ENCODE measurements at places on chromosomes 3 and 15. TPM values are rescaled to one million over a fixed set of nuclear protein-coding genes. Genes with fewer than 3 reads are reported as not detected.

SHC4 gene
- 0.66 TPM for total RNA-seq

DNA sequence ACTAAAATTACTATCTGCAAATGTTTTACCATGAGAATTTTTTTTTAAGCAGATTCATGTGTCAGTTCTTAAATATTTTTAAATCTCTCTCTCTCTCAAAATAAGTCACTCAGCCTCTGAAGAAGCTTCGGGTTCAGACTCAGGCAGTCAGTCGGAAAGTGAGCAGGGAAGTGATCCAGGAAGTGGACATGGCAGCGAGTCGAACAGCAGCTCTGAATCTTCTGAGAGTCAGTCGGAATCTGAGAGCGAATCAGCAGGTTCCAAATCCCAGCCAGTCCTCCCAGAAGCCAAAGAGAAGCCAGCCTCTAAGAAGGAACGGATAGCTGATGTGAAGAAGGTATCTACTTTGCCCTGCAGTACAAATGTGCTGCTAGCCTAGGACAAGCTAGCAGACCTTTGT lies 24.1 kb downstream of the CHD2 start:
- H3K4me1 ChIP-seq: peaks cover 63% of the 10 kb centered on the region
- DNase-seq: no peak
- H3K4me3 ChIP-seq: no peak overlapping the region

- no peak for DNase-seq
- H3K36me3 ChIP-seq: peaks cover 25% of the 10 kb centered on the region
- no peak overlapping the region for H3K27ac ChIP-seq
- no peak overlapping the region for H3K4me3 ChIP-seq
- H3K4me1 ChIP-seq: peaks cover 31% of the 10 kb centered on the region
Observed at GRCh38 chr3:120095979-120096426, 1.8 kb upstream of the GSK3B start.

C2CD4B gene
- total RNA-seq: not detected

DNA sequence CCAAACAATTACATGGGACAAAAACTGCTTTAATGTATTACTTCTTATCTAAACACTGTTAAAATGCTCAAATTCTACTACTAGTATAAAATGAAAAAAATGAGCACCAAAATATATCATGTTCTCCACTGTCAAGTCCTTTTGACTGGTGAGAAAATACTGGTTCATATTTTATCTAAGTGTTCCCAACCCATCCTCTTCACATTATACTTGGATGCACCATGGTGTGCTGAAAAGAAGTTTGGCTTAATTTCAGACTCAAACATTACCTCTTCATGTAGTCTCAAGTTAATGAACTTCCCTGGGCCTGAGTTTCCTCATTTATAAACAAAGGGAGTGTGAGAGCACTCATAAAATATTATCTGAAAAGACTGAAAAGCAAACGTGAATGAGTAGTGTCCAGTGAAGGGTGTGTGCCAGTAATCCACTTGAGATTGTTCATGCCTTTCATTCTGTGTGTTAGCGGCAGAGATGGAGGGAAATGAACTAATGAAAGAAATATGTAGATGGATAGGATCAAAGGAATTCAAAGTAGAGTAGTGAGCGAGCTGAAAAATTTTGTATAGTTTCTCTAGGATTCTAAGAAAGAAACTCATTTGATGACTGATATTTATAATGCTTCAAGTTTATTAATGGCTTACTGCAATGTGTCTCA lies 263.2 kb downstream of the NLGN1 start:
- no peak for DNase-seq
- H3K4me3 ChIP-seq: no peak overlapping the region
- no peak overlapping the region for H3K27ac ChIP-seq
- no peaks in the 10 kb centered on the region for H3K4me1 ChIP-seq
- H3K36me3 ChIP-seq: no peaks in the 10 kb centered on the region
- H3K27me3 ChIP-seq: no peaks in the 10 kb centered on the region

GRCh38 chr15:63986751-63987341 lies 59.4 kb downstream of the DAPK2 start:
- no peaks in the 10 kb centered on the region for H3K36me3 ChIP-seq
- H3K4me1 ChIP-seq: peaks cover 13% of the 10 kb centered on the region
- H3K4me3 ChIP-seq: no peak overlapping the region

GRCh38 chr3:53830944-53831343 lies 15.3 kb downstream of the CHDH start:
- peaks cover 6% of the 10 kb centered on the region for H3K27me3 ChIP-seq
- H3K4me1 ChIP-seq: no peaks in the 10 kb centered on the region
- no peak overlapping the region for H3K4me3 ChIP-seq
- H3K36me3 ChIP-seq: no peaks in the 10 kb centered on the region

GRCh38 chr3:62312201-62312600 lies 61.1 kb downstream of the FEZF2 start:
- DNase-seq: no peak
- H3K4me1 ChIP-seq: no peaks in the 10 kb centered on the region
- no peaks in the 10 kb centered on the region for H3K36me3 ChIP-seq
- no peaks in the 10 kb centered on the region for H3K27me3 ChIP-seq
- H3K27ac ChIP-seq: no peak overlapping the region

DNA sequence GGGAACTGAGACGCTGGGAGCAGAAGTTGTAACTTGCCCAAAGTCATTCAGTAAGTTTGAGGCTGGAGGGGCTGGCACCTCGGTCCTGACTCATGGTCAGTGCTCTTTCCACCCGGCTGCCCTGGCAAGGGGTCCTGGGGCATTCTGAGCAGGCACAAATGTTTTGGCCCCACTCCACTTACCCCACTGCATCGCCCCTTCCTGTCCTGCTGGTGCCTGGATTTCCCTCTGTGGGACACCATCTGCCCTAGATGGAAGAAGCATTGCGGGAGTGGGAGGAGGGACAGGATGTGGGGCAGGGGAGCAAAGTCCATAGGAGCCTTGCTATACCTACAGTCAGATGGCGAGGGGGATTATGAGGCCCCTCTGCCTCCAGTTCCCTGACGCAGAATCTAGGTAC lies 4.5 kb downstream of the CORO2B start:
- H3K27ac ChIP-seq: no peak overlapping the region
- peaks cover 22% of the 10 kb centered on the region for H3K27me3 ChIP-seq
- no peak overlapping the region for H3K4me3 ChIP-seq
- DNase-seq: no peak
- H3K36me3 ChIP-seq: no peaks in the 10 kb centered on the region
- peaks cover 8% of the 10 kb centered on the region for H3K4me1 ChIP-seq

- no peaks in the 10 kb centered on the region for H3K36me3 ChIP-seq
- H3K27ac ChIP-seq: peak overlapping the region; percentile 85
- no peak overlapping the region for H3K4me3 ChIP-seq
- no peaks in the 10 kb centered on the region for H3K27me3 ChIP-seq
- no peak for DNase-seq
Observed at GRCh38 chr3:126486360-126486847, 10.7 kb upstream of the ZXDC start.

DNA sequence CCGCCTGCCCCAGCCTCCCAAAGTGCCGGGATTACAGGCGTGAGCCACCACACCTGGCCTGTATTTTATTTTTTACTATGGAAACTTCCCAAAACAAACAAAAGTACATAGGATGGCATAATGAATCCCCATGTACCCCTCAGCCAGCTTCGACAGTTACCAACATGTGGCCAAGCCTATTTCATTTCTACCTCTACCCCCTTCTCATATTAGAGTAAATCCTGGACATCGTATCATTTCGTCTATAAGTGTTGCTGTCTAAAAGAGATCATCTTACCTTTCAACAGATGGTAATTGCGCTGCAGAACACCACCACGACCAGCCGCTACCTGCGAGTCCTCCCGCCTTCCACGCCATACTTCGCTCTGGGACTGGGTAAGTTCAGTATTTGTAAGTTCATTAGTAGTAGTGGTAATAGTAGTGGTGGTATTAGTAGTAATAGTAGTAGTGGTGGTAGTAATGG lies 44.9 kb downstream of the DLEC1 start:
- H3K36me3 ChIP-seq: peaks cover 4% of the 10 kb centered on the region
- H3K4me3 ChIP-seq: no peak overlapping the region
- H3K27me3 ChIP-seq: no peaks in the 10 kb centered on the region
- DNase-seq: peak; percentile 30
- H3K4me1 ChIP-seq: peaks cover 2% of the 10 kb centered on the region

- peak; percentile 44 for DNase-seq
- H3K27ac ChIP-seq: peak overlapping the region; percentile 96
- H3K27me3 ChIP-seq: no peaks in the 10 kb centered on the region
- H3K36me3 ChIP-seq: peaks cover 41% of the 10 kb centered on the region
- peak overlapping the region; percentile 86 for H3K4me3 ChIP-seq
Observed at GRCh38 chr3:134485075-134485717, 589 bp downstream of the ANAPC13 start.

MYLK gene
- not detected for total RNA-seq

LINS1 gene
- total RNA-seq: 45.3 TPM

DNA sequence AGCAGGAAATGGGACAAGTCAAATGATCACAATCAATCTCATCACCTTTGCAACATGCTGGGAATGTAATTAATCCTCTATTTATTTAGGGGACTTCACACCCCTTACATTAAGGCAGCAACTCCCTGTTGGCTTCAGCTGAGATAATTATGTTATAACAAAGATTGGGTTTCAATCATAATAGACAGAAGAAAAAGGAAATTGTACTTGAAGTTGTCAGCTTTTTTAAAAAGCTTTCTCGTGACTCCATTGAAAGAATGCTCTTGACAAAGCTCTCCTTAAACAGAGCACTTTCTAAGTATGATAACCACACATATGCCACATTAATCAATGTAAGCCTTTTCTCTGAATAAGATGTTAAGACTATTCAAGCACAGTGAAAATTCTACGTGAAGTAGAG lies 65.7 kb downstream of the SHQ1 start:
- DNase-seq: no peak
- H3K27me3 ChIP-seq: no peaks in the 10 kb centered on the region

- H3K27me3 ChIP-seq: peaks cover 12% of the 10 kb centered on the region
- no peak overlapping the region for H3K27ac ChIP-seq
- H3K4me1 ChIP-seq: no peaks in the 10 kb centered on the region
- no peak overlapping the region for H3K4me3 ChIP-seq
Observed at GRCh38 chr3:113714702-113715101, 18.3 kb upstream of the USF3 start.

SCN11A gene
- not detected for total RNA-seq

PTH1R gene
- not detected for total RNA-seq

GRCh38 chr15:90493647-90494046 lies 36.1 kb upstream of the CRTC3 start:
- no peak for DNase-seq
- no peaks in the 10 kb centered on the region for H3K27me3 ChIP-seq
- H3K4me3 ChIP-seq: no peak overlapping the region
- peaks cover 15% of the 10 kb centered on the region for H3K4me1 ChIP-seq
- peak overlapping the region; percentile 30 for H3K27ac ChIP-seq

DNA sequence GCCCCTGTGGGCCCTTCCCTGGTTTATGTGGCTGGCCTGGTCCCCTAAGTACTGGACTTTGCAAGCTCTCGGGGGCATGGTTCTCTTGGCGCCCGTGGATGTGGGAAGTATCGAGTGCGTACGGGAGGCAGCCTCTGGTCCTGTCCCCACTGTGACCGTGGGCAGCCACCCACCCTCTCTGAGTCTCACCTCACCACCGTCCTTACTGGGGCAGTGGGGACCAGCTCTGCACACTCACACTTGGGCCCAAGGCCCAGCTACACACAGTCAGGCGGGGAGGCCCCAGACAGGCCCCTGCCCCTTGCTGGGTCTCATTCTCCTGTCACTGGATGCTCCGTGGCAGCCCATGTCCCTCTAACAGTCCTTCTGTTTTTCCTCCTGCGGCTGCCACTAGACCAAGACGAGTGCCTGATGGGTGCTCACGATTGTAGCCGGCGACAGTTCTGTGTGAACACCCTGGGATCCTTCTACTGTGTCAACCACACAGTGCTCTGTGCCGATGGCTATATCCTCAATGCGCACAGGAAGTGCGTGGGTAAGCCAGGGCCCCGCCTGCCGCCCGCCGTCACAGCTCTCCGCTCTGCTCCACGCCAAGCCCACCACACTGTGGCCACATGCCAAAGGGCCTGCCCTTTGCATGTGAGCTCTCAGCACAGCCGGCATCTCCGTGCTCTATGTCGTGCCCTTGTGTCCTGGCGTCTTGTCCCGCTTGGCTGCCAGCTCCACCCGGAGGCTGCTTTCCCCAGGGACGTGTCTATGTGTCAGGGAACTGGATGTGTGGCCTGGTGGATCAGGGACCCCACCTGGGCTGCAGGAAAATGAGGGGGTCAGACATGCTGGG lies 72.7 kb downstream of the FBLN2 start:
- peak overlapping the region; percentile 95 for H3K27ac ChIP-seq
- H3K27me3 ChIP-seq: no peaks in the 10 kb centered on the region
- H3K4me1 ChIP-seq: peaks cover 7% of the 10 kb centered on the region
- no peaks in the 10 kb centered on the region for H3K36me3 ChIP-seq

- no peaks in the 10 kb centered on the region for H3K4me1 ChIP-seq
- DNase-seq: no peak
- H3K27ac ChIP-seq: no peak overlapping the region
- H3K36me3 ChIP-seq: no peaks in the 10 kb centered on the region
- H3K4me3 ChIP-seq: no peak overlapping the region
Observed at GRCh38 chr3:49656541-49657112, 17.5 kb upstream of the APEH start.

- no peak overlapping the region for H3K27ac ChIP-seq
- H3K36me3 ChIP-seq: peaks cover 14% of the 10 kb centered on the region
- no peaks in the 10 kb centered on the region for H3K27me3 ChIP-seq
- H3K4me3 ChIP-seq: no peak overlapping the region
Observed at GRCh38 chr15:39976291-39977274, 42.7 kb downstream of the EIF2AK4 start.

GRCh38 chr15:66778314-66778665 lies 76.3 kb downstream of the SMAD6 start:
- DNase-seq: no peak
- H3K4me3 ChIP-seq: no peak overlapping the region
- no peak overlapping the region for H3K27ac ChIP-seq
- no peaks in the 10 kb centered on the region for H3K4me1 ChIP-seq
- H3K27me3 ChIP-seq: no peaks in the 10 kb centered on the region

- H3K36me3 ChIP-seq: no peaks in the 10 kb centered on the region
- no peak for DNase-seq
- no peaks in the 10 kb centered on the region for H3K4me1 ChIP-seq
Observed at GRCh38 chr15:29442532-29442931, 172.9 kb upstream of the NSMCE3 start.

DNA sequence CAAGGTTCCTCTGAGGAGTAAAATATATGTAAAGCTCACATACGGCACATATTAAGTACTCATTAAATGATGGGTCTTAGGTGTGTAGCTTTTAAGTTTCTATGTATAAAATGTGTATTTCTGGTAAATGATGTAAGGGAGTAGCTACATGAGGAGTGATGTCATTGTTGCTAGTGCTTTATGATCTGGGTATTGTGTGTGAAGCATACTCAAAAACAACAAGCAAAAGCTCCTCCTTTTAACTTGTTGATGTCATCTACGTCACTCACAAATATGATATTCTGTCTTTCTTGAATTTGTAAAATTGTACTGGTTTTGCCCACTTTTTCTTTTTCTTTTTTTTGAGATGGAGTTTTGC lies 1.4 kb upstream of the HERC1 start:
- no peak for DNase-seq
- H3K27me3 ChIP-seq: peaks cover 9% of the 10 kb centered on the region
- H3K4me1 ChIP-seq: peaks cover 39% of the 10 kb centered on the region
- no peak overlapping the region for H3K27ac ChIP-seq
- H3K4me3 ChIP-seq: no peak overlapping the region

DNA sequence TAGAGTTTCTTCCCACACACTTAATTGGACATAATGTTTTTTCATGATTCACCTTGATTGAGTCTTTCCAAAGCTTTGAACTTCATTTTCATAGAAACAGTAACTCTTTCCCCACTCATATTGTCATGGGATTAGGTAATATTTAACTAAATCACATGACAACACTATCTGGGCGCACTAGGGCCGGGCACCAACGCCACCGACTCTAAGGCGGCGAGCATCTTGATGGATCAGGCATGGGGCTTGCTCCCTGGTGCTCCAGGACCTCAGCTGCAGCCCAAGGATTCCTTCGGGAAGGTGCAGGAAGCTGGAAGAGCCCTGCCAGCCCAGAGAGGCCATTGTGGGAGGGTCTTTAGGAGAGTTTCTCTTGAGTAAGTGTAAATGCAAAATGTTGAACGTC lies 193.1 kb upstream of the UBE3A start:
- H3K27ac ChIP-seq: no peak overlapping the region
- peaks cover 3% of the 10 kb centered on the region for H3K27me3 ChIP-seq
- H3K36me3 ChIP-seq: no peaks in the 10 kb centered on the region
- H3K4me3 ChIP-seq: no peak overlapping the region
- H3K4me1 ChIP-seq: no peaks in the 10 kb centered on the region

All from activated CD8-positive, alpha-beta T cell treated with anti-CD3 and anti-CD28 coated beads, Interleukin-2, amount 10 ng/mL, durations not matched to agents 7 days and 5 days (primary cell).